ENCODE measurements at places on chromosomes 13 and 19.

DNA sequence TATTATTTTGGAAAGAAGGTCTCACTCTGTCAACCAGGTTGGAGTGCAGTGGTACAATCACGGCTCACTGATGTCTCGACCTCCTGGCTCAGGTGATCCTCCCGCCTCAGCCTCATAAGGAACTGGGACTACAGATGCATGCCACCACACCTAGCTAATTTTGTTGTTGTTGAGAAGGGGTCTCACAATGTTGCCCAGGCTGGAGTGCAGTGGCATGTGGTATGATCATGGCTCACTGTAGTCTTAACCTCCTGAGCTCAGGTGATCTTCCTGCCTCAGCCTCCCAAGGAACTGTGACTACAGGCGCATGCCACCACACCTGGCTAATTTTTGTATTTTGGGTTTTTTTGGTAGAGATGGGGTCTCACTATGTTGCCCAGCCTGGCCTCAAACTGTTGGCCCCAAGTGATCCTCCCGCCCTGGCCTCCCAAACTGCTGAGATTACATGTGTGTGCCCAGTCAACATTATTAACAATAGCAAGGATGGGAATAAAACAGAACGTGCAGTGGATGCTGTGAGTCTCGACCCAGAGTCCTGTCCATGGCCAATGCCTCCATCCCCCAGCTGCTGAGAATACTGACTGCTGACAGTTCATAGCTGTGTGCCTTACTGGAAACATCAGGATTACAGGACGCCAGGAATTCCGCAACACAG, 5.4 kb upstream of the MBD3L3 start:
- no peak for DNase-seq

GRCh38 chr19:12946731-12947496, 1.3 kb downstream of the RAD23A start:
- DNase-seq: no peak

DNA sequence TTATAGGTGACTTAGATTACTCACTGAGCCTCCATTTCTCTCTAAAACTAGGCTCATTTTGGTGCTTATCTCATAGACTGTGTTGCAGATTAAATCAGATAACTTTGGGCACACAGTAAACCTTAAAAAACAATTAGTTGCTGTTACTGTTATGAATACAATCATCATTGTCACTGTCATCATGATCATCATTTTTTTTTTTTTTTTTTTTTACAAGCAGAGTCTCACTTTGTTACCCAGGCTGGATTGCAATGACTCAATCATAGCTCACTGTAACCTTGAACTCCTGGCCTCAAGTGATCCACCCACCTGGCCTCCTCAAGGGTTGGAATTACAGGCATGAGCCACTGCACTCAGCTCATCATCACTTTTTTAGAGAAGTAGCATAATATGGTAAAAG, 60.0 kb downstream of the VWA8 start:
- no peak for DNase-seq

DNA sequence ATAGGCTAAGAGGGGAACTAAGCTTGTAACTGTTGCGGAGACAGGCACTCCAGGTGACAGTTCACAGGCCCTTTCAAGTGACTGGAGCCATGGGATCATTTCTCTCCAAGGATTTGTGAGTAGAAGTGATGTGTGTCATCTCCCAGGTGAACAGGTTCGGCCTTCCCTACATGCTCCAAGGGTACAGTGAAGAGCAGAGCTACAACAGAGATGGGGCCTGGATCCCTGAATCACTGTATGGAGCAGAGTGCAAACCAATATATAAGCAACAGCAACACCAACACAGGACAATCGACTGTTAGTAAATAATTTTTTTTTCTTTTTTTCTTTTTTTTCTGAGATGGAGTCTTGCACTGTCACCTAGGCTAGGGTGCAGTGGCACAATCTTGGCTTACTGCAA, 15.0 kb downstream of the ZSCAN18 start:
- DNase-seq: no peak

GRCh38 chr13:86922936-86923335, 748.2 kb upstream of the SLITRK5 start:
- no peak for DNase-seq

DNA sequence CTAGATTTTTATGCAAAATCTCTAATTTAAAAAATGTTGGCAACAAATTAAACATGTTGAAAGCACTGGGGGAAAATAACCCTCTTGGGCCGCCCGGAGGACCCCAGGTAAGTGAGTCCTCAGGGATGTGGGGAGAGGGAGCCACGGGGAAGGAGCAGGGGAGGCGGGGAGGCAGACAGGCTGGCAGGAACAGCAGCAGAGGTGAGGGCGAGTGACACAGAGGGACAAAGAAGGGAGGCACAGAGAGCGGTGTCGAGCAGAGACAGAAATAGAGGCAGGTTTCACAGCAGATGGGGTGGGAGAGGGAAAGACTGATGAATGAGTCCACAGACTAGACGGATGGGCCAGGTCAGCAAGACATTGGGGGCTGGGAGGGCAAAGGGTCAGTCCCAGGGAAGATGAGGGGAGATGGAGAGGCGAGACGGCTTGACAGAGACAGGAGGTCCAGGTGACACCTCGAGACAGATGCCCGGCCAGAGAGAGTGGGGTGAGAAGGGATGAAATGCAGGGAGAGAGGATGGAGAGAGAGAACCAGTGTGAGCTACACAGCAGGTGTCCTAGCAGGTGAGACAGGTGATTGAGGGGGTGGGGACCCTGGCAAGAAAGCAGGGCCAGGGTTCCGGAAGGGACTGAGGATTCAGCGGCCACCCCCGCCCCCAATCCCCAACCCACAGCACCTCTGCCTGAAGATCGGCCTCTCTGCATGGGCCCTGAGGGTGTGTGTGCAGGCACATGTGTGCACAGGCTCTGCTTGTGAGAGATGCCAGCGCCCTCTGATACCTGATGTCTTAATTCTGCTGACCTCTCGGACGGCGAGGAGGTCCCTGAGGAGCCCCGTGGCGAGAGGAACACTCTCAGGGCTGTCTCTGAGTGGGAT, 3.8 kb downstream of the LRRC4B start:
- no peak for DNase-seq

- no peak for DNase-seq
These were observed 120.4 kb upstream of the FREM2 start for GRCh38 chr13:38566519-38566918.

DNA sequence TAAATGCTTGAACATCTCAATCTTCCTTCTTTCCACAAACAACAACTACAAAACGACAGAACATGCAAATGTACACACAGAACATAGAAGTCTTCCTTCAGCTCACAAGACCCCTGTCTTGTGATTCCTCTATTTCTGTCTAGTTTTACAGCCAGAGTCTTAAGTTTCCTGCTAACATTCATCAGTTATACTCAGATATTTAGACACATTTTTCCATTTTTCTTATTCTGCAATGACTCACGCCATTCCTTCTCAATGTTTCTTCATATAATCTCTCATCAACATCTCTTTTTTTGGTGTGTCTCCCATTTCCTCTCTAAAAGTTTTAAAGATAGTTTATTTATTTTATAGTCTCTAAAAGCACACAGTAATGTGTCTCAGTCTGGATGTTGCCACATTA, 1872.9 kb upstream of the PCDH20 start:
- DNase-seq: no peak

- DNase-seq: no peak
These were observed 22.9 kb upstream of the FRY start for GRCh38 chr13:32008518-32009175.

GRCh38 chr19:35478794-35479677, 11.2 kb downstream of the KRTDAP start:
- DNase-seq: no peak

DNA sequence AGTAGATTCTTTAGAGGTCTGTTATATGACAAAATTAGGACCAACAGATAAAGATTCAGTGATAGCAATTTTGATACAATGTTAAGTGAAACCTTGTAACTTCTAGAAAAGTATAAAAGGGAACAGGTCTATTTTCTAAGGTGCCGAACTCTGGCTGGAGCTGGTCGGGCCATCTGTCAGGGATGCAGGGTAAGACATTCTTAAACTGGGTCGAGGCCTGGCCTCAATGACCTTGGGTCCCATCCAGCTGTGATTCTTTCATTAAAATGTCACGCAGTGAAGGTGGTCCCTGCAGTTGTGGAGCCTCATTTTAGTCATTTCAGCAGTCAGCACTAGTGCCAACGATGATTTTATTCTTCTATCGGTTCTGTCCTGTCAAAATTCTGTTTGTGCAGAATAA, 271.9 kb upstream of the SPRY2 start:
- no peak for DNase-seq

- no peak for DNase-seq
These were observed 99.4 kb downstream of the DNAJC15 start for GRCh38 chr13:43122791-43123190.

DNA sequence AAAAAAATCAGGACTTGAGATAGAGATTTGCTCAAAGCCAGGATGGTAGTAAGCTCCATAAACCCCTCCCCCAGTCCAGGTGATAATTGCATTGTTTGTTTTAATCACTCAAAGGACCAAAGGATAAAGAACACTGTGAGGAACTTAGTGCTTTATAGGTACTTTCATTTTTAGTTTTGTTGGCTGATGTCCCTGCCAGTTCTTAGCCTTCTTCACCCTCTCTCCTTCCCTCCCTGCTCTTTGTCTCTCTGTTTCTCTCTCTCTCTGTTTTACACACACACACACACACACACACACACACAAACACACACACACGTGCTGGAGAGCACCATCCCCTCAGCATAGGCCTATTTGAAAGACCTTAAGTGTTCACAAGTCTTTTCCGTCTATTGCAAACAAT, 5.2 kb downstream of the FRY start:
- DNase-seq: no peak

DNA sequence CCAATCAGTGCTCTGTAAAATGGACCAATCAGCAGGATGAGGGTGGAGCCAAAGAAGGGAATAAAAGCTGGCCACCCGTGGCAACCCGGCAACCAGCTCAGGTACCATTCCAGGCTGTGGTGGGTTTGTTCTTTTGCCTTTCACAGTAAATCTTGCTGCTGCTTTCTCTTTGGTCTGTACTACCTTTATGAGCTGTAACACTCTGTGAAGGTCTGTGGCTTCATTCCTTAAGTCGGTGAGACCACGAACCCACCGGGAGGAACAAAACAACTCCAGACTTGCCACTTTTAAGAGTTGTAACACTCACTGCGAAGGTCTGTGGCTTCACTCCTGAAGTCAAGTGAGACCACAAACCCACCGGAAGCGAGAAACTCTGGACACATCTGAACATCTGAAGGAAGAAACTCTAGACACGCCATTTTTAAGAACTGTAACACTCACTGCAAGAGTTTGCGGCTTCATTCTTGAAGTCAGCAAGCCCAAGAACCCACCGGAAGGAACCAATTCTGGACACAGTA, 16.5 kb upstream of the SPACA6 start:
- DNase-seq: no peak

DNA sequence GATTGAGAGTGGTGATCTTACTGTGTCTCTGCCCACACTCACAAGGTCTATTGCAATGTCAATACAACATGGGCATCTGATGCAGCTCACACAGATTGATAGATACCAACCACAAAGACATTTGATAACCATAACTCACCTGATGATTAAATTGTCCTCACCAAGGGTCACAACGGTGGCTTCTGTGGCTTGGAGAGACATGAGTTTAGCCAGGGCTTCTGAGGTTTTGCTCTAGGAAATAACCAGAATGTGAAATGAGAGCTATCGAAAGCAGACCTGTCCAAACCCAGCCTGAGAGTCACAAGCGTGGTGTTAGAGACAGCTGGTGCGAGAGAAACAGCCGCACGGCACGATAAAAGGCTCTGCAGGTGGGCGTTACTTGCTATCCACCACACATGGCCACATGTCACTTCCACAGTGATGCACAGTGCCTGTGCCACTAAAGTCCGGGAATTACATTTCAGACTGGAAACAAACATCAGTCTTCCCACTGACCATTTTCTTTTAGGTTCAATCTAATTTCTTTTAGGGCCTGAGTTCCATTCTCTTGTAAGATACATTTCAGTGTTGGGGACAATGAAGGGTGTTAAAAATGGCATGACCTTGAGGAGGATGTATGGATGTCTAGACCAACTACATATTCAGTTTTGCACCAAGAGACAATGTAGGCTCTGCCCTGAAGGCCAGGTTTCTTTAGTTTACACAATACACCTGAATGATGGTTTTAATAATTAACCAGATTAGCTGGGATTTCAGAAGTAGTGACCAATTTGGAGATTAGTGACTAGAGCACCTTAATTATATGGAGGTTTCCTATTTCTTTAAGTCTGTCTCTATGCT, 53.7 kb downstream of the ATP7B start:
- DNase-seq: peak; percentile 84

GRCh38 chr19:16886305-16886880, 2.4 kb upstream of the F2RL3 start:
- DNase-seq: no peak

DNA sequence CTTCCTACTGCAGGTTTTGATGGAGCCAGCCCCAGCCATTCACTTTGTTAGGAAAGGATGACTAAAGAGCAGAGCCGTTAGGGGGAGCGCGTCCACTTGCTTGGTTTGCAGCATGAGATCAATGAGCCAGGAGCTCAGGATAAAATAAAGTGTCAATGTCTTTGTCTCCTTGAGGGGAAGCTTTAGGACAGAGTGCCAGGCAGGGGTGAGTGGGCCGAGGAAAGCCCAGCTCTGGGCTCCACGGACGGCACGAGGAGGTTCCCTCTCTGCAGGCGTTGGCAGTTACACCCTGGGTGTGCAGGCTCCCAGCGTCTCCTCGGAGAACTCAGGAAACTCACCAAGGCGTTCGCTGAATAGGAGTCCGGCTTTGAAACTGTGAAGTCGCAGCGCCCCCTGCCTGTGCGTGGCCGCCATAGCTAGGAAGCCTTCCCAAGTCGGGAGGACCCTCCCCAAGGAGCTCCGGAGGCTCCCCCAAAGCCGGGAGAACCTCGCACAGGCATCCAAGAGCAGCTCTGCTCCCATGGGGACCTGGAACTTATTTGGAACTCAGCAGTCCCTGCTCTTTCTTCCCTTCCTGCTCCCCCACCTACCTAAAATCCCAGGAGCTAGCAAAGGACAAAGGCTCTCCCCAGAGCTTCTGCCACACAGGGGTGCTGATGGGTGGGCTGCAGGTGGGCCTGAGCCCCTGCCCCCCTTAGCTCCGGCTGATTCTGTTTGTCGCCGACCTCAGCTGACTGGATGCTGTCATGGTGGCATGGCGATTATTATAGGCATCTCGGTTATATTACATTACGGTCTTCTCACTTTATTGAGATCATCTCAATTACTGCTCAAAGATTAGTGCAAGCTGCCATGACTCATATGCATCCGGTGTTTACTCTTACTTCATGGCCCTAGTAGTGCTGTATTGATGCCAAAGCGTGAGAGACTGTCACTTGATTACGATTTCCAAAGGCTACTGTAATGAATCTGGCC, 34.4 kb downstream of the GSX1 start:
- DNase-seq: peak; percentile 63

GRCh38 chr13:73190477-73190876, 131.7 kb downstream of the KLF5 start:
- no peak for DNase-seq

DNA sequence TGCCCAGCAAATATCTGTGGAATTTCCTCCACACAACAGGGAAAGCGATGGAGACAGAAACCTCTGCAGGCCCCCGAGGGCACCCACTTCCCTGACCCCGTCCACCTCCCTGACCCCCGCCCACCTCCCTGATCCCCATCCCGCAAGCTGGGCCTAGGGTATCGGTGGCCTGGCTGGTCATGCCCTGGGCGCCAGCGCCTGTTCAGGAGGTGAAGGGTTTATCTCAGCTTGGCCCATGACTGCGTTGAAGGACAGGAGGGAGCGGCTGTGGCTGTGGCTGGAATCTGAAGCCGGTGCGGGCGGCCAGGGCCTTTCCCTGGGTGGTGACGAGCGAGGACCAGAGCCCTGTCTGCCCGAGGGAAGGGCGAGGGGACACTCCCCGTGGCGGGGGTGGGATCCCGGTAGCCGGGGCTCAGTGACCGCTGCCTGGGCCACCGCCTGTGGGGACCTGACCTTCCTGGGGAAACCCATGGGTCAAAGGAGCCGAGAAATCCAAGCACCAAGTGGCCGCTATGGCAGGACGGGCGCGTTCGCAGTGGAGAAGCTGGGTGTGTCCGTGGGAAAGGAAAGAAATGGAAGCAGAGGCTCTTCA, 20.7 kb downstream of the GAS6 start:
- DNase-seq: no peak

Measured in posterior cingulate gyrus (tissue), 11 donors.